ENCODE measurements at places on chromosomes 5 and 9.

DNA sequence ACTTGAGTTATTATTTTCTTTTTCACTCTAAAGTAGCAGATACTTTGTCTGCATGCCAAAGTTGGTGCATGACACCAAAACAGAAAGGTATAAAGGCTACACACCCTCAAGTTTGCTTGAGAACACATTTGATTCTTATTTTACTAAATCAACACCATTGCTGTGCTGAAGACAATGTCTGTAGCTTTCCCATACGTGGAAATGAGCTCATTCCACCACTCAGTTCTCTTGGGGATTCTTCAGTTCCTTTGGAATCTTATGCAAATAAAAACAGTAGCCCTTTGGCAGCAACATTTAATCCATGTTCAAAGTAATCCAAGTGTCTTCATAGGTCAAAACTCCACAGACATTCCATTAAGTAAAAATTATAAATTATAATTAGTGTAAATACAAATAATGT, 264.9 kb downstream of the TLE1 start:
- peak; percentile 16 for DNase-seq

- DNase-seq = no peak
Observed at GRCh38 chr9:26043431-26043830, 365.2 kb upstream of the TUSC1 start.

- peak; percentile 53 for DNase-seq
Observed at GRCh38 chr5:78927657-78928282, 57.3 kb downstream of the ARSB start.

DNA sequence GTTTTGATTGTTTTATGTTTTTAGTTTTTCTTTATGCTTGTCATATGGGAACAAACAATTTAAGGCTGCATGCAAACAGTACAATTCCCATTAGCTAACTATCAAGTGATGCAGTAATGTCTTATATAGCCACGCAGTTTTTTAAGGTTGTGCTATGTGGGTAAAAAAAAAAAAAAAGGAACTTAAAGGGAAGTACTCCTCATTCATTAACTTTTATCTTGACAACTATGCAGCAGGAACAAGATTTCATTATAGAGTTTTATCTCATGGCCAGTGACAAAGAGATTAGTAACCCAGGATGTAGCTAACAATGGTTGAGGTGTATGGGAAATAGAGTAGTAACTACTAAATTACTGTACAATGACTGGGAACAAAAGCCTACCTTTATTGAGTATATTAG, 1008.2 kb upstream of the CDH9 start:
- no peak for DNase-seq

DNA sequence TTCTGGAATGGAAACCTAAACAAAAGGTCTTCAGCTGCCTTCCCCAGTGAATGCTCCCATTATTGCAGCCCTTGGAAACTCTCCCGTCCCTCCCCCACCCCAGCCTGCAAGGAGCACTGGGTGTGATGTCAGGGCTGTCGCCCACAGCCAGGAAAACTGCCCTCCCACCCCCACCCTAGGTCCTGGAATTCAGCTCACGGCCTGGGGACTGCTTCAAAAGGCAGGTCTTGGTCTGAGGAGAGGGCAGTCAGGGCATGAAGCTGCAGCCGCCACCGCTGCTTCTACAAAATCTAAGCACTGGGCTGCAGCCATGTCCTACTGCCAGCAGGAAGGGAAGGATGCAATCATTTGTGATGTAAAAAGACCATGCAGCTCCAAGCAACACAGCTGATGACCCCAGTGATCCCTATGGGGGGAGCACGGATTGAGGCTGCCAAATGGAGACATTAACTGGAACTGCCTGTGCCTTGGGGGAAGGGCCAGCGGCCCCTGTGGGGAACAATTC, 11.4 kb downstream of the GRHPR start:
- no peak for DNase-seq

- no peak for DNase-seq
Observed at GRCh38 chr9:109889456-109889855, 109.5 kb downstream of the PALM2AKAP2 start.

DNA sequence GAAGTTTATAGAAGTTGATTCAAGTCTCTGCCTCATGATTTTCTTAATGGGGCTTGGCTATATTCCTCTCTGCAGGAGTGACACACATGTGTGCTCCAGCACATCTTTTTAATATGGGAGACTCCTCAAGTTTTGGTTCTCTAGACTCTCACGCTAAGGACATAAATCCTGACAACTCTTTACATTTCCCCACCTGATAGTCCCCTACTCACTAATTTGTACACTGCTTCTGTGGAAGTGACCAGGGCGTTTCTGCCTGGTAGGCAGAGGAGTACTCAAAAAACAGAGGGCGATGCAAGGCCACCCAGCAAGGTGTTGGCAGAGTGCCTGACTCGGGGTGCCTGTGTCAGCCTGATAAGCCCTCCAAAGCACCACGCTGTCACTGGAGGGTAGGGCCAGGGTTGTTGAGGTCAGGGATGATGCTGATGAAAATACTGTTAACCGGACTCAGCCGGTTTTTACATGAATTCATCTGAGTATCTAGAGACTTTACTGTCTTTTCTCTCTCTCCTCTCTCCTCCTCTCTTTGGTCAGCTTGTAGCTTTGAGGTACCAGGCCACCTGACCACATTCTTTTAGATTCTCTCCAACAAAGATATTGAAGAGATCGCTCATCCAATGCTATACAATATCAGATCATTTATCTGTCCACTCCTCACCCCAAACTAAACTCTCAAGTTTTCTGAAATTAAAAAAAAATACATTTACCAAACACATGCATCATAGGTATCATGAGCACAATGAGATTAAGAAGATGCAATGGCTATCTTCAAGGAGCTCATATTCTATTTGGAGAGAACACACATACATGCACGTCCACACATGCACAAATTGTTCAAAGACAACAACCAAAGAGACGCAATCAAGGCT, 205.2 kb downstream of the PIK3R1 start:
- DNase-seq = no peak

GRCh38 chr9:19138084-19138483, 10.8 kb upstream of the PLIN2 start:
- no peak for DNase-seq

- DNase-seq = no peak
Observed at GRCh38 chr5:115584501-115584900, 17.8 kb downstream of the TICAM2 start.

GRCh38 chr9:81080900-81081299, 608.4 kb downstream of the TLE1 start:
- DNase-seq = no peak

DNA sequence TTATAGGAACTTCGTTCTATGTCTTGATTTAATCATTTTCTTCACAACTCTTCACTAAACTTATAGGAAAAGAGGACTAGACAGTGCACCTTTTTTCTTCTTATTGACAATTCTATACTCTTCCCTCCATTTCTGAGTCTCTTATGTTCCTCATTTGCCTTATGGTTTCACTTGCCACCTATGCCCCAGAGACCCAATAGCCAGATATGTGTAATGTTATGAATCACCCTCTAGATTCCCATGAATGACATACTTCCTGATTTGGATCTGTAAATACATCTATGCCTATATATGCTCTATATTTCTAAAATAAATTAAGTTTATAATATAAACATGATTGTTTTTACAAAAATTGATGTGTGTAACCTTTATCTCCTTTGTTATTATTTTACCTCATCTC, 514.1 kb upstream of the MEF2C start:
- no peak for DNase-seq

DNA sequence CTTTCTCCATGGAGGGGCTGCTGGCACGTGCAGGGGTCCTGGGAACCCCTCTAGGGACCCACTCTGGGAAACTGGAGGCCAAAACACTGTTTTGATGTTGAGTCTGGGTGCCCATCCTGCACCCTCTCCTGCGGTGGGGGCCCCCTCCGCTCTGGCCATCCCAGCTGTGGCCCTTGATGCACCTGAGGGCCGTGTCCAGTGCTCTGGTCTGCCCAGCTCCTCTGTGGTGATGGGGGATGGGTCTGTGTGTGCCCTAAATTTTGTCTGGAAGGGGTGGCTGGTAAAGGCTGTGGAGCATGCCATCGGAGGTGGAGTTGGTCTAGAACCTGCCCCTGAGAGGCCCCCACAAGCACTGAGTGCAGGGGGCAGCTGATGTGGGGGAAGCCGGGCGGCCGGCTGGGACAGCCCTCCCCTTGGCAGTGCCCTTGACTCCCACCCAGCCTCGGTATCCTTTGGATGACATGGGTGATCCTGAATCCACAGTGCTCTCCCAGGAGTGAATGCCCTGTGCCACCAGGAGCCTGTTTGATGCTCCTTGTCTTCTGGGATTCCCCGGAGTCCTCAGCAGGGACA, 26.3 kb downstream of the AHRR start:
- no peak for DNase-seq

- DNase-seq = no peak
Observed at GRCh38 chr5:146745931-146746577, 132.5 kb downstream of the PPP2R2B start.

GRCh38 chr9:130043654-130044623, 950 bp upstream of the FNBP1 start:
- DNase-seq = no peak

- DNase-seq = no peak
Observed at GRCh38 chr5:126732716-126733115, 44.2 kb upstream of the LMNB1 start.

GRCh38 chr9:129998491-129999140, 44.4 kb downstream of the FNBP1 start:
- DNase-seq = no peak

DNA sequence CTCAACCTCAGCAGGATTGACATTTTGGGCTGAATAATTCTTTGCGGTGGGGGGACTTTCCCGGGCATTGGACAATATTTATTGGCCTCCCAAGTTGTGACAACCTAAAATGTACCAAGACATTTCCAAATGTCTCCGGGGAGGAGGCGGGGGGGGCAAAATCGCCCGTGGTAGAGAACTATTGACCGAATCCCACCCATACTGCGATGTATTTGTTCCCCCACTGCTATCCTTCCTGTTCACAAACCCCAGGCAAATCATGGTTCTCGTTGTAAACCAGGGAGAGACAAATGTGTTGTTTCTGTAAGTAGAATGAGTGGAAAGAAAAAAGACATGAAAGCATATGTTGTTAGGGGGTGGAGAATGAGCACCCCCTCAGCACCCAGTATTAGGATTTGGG, 141.9 kb downstream of the PSAT1 start:
- no peak for DNase-seq

DNA sequence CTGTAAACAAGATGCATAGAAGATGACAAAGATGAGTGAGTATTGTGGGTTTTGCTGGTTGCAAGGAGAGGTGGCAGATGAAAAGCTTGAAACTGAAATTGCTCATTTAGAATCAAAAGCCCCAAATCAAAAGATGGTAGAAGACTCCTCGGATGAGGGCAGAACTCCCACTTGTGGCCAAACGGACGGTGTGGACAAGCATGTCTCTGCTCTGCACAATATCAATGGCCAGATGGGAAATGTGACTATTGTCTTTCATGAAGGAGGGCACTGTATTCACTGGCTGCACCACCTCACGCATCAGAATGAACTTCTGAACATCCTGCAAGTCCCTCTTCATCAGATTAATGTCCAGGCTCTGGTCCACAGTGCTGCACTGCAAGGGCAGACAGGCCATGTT, 541.7 kb downstream of the MTRR start:
- no peak for DNase-seq

DNA sequence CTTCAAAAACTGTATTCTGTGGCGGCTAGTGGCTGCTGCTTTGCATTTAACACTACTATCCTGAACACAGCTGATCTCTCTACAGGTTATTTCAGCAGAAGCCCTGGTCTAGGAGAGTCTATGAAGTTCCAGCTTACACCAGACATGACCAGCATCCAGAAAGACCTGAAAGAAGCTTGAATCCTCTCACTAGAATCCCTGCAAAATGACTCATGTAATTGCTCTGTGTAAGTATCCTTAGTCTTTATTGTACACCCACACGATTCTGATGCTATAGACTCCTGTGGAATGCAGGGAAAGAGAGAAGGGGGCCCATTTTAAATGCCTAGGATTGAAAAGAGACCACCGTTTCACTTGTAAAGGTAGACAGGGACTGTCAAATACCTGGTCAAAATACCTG, 859 bp upstream of the GRIA1 start:
- DNase-seq = no peak

GRCh38 chr9:136947955-136948510, 3.0 kb downstream of the C8G start:
- DNase-seq = no peak

GRCh38 chr9:105886136-105886535, 191.8 kb downstream of the TMEM38B start:
- DNase-seq = no peak

DNA sequence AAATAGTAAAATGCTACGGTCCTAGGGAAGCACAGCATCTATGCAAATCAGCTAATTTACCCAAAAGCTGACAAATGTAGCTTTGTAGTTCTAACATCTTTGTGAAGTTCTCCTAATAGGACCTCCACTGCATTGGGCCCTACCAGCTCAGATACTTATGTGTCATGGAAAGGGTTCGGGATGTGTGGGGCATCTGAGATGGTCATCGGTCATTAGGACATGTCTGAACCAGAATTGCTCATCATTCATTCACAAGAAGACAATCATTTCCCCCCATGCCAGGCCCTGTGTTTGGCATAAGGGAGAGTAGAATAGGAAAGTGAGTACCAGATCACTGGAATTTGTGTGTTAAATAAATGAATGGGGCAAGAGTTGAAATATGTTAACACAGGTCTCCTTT, 35.7 kb downstream of the PWWP2A start:
- DNase-seq = no peak

GRCh38 chr5:81371354-81371876, 22.5 kb downstream of the ACOT12 start:
- DNase-seq = no peak

DNA sequence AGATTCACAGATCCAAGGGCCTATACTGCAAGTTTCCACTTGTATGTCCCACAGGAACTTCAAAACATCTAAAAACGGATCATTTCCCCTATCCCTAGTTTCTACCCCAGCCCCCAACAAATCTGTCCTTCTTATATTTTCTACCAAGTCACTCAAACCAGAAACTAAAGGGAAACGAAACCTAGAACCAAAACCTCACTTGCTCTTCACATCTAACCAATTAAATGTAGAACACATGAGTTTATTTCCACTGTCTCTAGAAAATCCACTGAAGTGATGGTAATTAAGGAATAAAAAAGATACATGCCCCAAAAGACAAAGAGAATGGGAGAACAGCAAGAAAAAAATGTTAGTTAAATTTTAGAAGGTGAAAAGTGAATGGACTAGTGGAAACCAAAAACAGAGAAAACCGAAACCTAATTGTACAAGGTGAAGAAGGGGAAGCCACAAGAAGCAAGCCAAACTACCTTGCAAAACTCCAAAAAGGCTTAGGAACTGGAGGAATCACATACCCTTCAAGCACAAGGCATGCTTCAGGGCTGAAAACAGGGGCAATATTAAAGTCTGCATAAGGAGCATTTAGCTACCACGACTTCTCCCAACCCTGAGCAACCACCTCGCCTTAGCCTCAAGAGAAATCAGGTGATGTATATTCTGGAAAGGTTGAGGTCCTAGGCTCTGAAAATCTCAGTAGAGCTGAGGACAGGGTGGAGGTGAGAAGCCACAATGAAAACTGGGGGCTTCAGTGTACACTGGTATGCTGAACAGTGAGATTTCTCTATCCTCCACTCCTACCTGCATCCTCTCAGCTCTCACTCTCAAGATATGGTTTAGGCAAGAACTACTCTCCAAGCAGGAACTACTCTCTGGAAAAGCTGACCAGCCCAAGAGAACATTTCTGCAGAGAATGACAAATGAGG, 11.1 kb downstream of the SMU1 start:
- no peak for DNase-seq
